ENCODE measurements at places on chromosomes 13 and 19.

DNA sequence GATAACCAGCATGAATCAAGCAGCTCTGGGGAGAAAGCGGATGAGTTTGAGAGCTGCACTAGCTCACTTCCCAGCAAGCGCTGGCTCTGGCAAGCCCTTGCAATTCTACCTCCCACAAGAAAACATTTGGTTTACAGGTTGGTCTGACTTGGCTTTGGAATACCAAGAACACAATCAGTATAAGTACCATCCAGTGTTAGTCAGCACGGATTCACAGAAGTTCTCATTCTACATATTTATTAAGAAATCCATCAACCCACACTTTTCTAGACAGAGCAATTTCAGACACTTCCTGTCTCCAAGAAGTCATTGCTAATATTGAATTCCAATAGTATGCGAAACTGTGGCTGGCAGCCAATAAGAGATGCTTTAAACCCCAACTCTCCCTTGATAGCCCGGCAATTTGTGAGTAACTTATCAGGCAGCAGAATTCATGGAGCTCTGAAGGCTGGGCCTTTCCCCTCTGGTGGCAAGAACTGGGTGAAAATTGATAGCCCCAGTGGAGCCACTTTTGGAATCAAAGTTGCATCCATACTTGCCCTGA, 59.4 kb upstream of the WASF3 start:
- no peak for DNase-seq

DNA sequence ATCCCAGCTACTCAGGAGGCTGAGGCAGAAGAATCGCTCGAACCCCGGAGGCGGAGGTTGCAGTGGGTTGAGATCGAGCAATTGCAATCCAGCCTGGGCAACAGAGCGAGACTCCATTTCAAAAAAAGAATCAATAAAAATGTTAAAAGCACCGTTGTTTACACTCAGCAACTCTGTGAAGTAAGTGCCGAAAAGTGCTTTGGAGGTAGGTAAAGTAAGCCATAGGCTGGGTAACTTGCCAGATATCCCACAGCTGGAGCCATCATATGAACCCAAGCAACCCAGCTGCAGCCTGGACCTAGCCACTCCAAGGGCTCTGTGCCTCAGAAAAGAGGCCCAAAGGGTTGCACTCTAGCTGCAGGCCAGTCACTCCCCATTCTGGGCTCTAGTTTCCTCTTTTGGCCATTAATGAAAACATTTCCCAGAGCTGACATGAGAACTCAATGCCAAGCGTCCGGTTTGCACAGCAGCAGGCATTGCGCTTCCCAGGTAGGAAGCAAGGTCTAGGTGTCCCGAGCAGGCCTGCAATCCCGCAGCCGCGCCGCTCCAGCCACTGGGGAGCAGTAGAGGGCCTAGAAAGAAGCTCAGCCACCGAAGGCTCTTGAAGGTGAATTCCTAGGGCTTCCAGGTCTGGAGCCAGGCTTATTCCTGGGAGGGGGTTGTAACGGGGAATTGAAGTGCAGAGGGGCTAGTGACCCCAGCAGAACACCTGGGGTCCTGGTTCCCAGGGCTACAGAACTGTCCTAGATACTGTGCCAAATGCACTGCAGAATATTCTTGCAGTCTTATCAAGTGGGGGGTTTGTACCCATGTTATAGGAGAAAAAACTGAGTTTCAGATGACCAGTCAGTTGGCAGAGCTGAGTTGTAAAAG, 4.1 kb upstream of the CD79A start:
- peak; percentile 84 for DNase-seq

DNA sequence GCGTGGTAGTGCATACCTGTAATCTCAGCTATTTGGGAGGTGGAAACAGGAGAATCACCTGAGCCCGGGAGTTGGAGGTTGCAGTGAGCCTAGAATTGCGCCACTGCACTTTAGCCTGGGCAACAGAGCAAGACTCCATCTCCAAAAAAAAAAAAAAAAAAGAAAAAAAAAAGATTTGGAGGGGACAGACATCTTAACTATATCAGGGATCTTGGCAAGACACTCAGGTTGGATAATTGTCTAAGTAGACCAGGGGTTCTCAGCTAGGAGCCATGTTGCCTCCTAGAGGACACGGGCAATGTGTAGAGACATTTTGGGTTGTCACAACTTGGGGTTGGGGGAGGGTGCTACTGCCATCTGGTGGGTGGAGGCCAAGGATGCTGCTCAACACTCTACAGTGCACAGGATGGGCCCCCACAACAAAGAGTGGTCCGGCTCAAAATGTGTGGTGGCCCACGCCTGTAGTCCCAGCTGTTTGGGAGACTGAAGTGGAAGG, 1.9 kb upstream of the ZNF580 start:
- DNase-seq = peak; percentile 50

- no peak for DNase-seq
These were observed 3.1 kb downstream of the C19orf25 start for GRCh38 chr19:1475751-1476437.

DNA sequence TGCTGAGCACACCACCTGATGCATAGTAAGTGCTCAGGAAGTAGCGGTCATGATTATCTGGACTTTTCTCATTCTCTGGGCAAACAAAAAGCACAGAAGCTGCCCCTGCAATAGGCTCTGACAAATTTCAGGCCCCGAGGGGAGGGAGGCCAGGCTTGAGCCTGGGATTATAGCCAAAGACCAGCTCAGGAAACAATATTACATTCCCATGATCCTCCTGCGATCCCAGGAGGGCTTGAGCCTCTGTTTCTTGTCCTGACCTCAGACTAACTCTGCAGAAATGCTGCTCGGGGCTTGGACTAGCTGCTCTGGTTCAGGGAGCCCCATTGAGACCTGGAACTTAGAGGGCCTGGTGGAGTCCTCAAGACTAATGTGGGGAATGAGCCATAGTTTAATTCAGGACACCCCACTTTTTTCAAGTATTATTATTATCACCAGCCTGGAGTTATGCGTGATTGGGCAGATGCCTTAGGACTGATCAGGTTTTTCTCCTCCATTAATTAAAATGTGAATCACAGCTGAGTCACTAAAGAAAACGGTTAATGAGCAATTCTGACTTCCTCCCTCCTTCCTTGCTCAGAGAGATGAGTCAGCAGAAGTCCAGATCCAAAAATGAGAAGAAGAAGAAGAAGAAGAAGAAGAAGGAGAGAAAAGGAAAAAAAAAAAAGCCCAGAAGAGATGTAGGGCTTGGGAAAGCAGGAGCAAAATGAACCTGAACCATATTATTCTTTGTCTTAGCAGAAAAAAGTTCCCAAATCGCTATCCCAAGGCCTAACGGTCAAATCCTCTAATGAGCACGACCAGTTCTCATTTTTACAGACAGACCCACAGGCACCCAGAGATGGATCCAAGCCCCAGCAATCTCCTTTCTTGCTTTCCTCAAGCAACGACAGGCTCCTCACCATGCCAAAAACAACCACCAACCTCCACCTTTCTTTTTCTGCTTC, 107.2 kb downstream of the CACNA1A start:
- no peak for DNase-seq

Data from PC-9 (cell line).